Activated naive CD8-positive, alpha-beta T cell treated with anti-CD3 and anti-CD28 coated beads, Interleukin-2, amount 10 ng/mL, durations not matched to agents 7 days and 5 days (primary cell): ENCODE measurements at places on chromosomes 2 and 18.

GRCh38 chr2:201269764-201270163 lies 9.4 kb downstream of the CASP8 start:
- no peak for DNase-seq

DNA sequence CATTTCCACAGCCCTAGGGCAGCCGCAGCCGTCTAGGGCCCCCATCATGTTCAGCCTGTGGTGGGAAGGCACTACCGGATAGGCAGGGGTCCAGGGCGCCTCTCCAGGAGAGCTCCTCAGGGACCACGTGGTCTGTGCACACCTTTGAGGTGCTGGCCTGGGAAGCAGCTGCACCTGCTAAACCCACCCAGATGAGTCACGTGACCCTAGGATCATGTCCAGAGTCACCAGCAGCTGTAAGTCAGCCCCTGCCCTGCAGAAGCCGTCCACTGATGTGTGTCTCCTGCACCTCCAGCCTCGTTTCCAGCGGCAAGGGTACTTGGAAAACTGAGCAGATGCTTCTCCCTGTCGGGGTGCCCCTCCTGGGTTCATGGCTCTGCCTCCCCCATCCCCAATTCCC lies 682.6 kb upstream of the SALL3 start:
- no peak for DNase-seq

DNA sequence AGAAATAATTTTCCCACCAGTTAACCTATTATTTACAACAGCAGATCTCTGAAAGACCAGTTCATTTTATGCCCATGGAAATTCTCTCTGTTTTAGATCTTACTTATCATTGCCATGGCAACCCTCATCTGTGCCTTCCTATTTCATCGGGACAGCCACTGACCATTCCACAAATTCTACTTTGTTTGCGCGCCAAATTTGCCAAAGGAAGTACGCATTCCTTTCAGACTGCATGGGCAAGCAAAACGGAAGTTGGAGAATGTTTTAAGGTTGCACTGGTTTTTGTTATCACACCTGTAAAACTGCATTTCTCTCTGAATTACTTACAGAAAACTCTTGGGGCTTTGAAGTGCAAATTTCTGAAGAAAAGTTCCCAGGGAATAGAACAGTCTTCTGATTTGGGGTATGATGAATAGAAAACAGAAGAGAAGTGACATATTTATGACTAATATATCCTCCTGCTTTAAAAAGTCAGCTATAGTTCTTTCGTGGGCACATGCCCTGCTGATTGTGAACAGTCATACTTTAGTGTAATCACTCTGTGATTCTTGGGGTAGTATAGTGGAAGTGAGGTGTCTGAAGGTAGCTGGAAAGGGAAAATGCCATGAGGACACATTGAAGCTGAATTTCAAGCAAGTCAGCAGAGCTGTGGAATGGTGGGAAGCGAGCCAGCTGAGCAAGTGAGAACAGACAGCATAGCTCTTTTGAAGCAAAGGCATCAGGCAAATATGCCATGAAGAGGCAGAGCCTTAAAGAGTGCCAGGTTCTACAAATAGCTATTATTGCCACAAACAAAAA lies 20.9 kb downstream of the NETO1 start:
- no peak for DNase-seq

DNA sequence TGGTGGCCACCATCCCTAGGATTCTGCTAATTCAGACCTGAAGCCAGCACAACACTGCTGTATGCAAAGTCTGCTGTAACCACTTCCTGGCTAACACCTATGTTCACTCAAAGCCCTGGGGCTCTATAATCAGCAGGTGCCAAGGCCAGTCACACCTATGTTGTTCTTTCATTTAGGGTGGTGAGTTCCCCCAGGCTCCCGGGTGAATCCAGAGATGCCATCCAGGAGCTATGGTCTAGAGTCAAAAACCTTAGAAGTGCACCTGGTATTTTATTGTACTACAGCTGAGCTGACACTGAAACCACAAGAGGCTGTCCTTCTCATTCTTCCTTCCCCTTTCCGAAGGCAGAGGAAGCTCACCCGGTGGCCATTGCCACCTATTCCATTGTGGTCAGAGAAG lies 46.2 kb upstream of the CCDC141 start:
- DNase-seq: peak; percentile 45

- DNase-seq: no peak
Observed at GRCh38 chr2:42922790-42923579, 130.6 kb upstream of the HAAO start.

GRCh38 chr2:165214093-165214492 lies 10.2 kb upstream of the SCN3A start:
- DNase-seq: no peak

- DNase-seq: peak; percentile 56
Observed at GRCh38 chr2:9782197-9782719, 61.0 kb upstream of the TAF1B start.

DNA sequence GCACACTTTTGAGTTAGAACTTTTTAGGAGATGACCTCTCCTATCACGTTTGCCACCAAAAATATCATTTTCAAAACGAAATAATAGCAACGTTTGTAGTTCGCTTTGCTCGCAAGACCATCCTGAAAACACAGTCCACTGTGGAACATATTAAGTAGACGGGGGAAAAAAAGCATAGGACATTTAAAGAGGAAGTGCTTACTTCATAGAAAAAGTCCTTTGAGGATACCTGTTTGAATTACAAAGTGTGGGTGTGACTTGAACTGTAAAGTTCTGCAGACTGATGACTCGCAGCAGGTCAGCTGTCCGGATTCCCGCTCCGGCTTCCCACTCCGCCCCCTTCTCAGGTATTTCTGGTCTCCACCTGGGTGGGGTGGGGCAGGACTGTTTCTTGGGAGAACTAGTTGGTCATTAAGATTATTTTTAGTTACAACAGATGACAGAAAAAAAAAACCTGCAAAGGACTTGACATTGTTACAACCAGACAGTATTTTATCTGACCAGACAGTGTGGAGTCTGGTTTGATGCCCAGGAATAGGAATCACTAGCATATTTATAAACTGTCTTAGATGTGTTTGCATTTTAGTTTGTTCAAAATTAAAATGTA lies 13.3 kb downstream of the CNOT11 start:
- DNase-seq: no peak

GRCh38 chr2:32915694-32916093 lies 31.1 kb upstream of the LTBP1 start:
- no peak for DNase-seq

DNA sequence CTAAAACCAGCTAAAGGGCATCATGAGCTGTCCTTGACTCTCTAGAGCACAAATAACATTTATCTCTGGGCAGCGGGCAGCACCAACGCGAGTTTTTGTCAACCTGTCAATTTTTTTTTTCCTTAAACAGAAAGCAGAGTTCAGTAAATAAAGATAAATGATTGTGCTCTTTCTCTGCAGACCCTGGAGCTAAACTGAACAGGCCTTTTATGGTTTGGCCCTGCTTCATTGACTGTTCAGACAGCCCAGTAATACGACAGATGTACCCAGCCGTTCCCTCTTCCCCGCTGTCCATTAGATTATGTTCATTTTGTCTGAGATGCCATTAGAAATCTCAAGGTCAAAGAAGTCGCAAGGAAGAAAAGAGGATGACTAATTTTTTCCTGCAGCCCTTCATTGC lies 280.5 kb upstream of the PIK3C3 start:
- DNase-seq: no peak

- DNase-seq: peak; percentile 6
Observed at GRCh38 chr2:128637481-128638155, 318.9 kb upstream of the HS6ST1 start.

DNA sequence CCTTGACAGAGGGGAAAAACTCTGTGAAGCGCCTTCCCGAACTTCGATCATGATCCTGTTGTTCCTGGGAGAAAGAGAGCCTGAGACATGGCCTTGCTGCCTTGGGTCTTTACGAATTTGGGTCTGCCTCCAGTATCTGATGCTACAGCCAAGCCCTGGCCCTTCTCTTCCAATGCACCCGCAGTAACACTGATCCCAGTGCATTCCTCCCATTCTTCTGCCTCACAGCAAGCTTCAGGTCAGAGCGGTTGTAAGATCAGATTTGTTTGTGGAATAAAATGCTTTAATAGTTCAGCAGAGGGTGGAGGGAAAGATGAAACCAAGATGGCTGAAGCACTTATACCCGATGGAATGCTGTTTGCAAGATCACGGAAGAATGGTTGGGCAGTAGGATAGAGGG lies 196.7 kb upstream of the SIX2 start:
- DNase-seq: no peak

DNA sequence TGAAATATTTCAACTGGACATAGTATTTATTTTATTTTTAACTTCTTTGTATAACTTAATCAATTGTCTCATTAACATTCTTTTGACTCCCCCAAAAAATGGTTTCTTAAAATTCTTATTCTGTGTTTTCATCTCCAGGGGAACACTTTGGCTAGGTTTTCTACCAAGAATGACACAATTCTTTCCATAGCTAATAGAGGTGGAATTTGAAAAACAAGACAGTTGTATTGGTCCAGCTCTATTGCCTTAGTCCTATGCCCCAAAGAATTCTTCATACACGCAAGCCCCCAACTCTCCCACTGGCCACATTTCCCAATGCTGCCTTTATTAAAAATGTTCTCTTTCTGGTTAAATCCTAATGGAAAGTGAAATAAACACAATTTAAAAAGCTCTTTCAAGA lies 104.7 kb upstream of the PKDCC start:
- DNase-seq: no peak

DNA sequence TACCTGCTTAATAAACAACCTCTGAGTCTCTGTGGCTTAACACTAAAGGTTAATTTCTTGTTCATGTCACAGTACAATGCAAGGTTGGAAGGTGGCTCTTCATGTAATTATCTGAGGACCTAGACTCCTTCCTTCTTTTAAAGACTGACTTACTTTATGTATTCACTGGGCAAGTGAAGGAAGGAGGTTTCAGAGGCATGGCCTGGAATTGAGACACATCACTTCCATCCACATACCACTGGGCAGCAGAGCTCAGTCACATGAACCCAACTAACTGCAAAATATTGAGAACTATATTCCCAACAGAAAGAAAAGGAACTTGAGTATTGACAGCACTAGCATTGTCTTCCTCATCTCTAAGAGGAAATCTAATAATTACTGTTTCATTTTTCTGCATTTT lies 57.5 kb upstream of the FN1 start:
- no peak for DNase-seq

- DNase-seq: no peak
Observed at GRCh38 chr18:76765649-76766048, 56.7 kb upstream of the ZNF236 start.

DNA sequence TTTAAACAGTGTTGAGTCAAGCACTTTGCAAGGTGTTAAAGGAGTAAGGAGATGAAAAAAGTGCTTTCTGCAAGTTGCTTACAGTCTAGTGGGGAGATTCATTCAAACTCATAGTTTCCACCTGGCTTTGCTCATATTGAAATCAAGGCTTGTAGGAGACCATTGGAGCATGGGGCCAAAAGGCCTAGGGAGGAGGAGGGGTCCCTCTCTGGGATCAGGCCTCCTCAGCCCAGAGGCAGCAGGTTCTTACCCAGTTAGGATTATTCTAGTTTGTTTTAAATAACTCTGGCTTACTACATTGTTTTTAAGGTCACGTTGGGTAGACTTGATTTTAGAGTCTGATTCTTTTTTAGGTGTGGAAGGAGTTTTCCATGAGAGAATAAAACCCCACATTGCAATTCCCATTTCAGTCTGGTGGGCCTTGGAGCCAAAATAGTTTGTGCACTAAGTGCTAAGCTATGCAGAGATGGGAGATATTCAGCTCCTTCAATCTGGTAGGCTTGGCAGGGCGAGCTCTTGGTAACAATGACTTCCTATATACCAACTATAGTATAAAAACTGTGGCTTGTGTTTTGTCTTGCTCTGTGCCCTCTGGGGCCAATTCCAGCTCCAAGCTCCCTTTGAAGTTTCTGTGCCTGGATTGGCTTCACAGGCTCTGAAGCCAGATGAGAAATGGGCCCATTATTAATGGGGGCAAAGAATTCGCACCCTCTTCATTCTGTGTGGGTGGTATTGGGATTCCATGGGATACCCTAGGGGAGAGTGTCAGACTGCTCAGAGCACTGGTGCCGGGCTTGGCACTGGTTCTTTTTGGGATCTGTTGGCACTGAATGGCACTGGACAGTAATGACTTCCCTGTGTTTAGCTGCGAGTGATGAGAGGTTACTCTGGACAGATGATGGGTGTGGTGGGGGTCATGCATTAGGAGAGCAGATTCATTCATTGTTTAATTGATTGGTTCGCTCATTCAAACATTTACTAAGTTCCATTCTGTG lies 301.1 kb downstream of the MYCN start:
- no peak for DNase-seq

DNA sequence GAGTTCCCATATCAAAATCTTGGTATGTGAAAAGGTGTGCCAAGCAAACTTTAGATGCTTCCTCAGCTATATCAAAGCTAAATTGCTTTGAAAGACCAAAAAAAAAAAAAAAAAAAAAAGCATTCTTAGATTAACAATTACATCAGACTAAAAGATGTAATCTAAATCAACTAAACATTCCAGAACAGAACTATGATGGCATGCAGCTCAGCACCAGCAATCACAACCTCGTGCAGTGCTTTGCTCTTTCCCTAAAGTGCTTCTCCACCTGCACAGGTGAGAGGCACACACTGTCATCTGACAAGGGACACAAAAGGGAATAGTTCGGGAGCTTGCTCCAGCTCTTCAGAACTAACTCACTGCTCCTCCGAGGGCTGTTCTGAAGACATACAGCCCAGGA lies 37.5 kb downstream of the ADAM17 start:
- DNase-seq: no peak

DNA sequence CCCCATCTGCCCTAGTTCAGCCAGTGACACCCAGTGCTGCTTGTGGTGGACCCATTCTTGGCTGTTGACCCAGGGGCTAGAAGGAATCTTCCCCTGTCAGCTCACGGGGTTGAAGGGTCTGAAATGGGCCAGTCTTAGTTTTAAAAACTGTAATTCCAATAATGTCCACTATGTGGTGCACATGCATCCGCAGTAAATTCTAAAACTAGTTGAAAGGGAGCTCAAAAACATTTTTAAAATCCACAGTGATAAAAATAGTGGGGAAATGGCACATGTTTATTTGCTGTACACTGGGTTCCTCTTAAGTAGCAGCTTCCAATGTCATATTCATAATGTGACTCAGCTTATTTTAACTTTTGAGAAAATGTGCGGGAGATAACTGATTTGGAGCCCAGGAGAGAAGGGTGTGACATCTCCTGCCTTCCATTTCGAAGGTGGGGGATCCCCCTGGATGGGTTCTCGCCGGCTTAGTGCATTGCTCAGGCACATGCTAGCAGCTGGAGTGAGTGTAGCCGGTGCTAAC lies 32.8 kb downstream of the GRHL1 start:
- no peak for DNase-seq

GRCh38 chr2:101231240-101231639 lies 21.4 kb upstream of the CNOT11 start:
- no peak for DNase-seq

GRCh38 chr2:211141646-211142045 lies 585.2 kb downstream of the CPS1 start:
- DNase-seq: no peak

- no peak for DNase-seq
Observed at GRCh38 chr2:19216238-19216637, 142.2 kb downstream of the OSR1 start.

GRCh38 chr18:7733642-7734041 lies 166.5 kb downstream of the PTPRM start:
- DNase-seq: no peak

- no peak for DNase-seq
Observed at GRCh38 chr2:191995285-191995684, 148.4 kb upstream of the CAVIN2 start.
